ENCODE measurements at places on chromosomes 16 and 17.

DNA sequence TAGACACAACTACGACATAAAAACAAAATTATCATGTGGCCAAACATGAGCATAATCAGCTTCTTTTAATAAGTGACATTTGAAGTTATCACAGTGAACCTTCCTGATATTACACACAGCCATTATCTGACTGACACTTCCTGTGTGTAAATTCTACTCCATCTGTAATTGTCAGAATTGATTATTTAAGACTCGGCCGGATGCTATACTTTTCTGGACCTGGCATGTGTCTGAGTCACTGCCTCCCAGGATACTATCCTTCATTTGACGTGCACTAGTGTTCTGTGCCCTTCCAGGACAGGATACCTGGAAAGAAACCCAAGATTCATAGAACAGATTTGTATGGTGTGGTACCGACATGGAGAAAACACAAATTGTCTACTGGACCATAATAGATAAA lies 242.0 kb downstream of the HS3ST3A1 start:
- no peak for DNase-seq

- DNase-seq: no peak
Measured at GRCh38 chr17:66636111-66636510, 198.8 kb upstream of the CACNG5 start.

GRCh38 chr16:86185089-86185488 lies 286.1 kb downstream of the IRF8 start:
- no peak for DNase-seq

GRCh38 chr17:8300627-8301242 lies 5.5 kb upstream of the SLC25A35 start:
- DNase-seq: peak; percentile 69

DNA sequence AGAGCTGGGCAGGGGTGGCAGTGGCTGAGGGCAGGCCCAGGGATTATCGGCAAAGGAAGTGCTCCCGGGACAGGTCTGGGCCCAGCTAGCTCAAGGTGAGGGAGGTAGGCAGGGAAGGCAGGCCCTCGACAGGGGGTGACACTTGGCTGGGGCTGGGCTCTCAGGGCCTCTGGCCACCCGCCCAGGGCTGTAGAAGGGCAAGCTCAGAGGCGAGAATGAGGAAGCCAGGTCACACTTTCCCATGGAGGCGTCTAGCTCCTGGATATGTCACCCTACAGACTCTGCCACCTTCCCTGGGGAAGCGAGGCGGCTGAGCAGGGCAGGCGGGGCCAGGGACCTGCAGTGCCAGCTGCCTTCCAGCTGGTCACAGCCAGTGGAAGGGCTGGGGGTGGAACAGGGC lies 19.1 kb downstream of the FAM83G start:
- DNase-seq: no peak

GRCh38 chr16:11800382-11800718 lies 3.3 kb upstream of the ZC3H7A start:
- no peak for DNase-seq

DNA sequence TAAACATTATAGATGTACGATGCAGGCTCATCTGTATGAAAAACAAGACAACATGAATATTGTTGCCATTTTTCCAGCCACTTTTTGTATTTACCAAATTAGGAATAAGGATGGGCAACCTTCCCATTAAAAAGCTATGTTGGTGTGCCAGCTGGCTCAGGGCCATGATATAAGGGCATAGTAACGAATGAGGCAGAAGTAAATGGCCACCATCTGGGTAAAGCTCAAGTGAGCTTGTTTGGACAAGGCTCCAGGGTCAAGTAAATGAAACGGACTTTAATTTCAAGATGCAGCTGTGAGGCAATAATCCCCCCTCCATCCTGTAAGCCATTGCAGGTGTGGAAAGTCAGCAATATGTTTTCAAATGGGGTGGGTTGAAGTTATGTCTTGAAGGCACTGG lies 930.9 kb upstream of the CDH8 start:
- DNase-seq: no peak

DNA sequence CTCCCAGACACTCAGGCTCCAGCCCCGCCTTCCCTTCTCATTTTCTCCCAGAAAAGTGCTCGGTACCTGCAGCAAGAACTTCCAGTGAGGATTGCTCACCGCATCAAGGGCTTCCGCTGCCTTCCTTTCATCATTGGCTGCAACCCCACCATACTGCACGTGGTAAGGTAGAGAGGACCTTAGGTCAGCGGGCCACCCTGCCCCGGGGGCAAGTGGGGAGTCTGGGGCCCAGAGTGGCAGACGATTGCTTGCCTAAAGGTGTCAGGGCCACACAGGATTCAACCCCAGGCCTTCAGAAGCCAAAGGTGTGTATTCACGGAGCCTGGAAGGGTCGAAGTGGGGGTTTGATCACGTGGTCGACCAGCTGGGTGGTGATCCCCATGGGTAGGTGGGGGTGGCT lies 1.4 kb downstream of the BCKDK start:
- DNase-seq: no peak

GRCh38 chr17:70137451-70138230 lies 31.7 kb upstream of the KCNJ2 start:
- peak; percentile 46 for DNase-seq

GRCh38 chr16:78942625-78943245 lies 657.8 kb downstream of the MAF start:
- no peak for DNase-seq

DNA sequence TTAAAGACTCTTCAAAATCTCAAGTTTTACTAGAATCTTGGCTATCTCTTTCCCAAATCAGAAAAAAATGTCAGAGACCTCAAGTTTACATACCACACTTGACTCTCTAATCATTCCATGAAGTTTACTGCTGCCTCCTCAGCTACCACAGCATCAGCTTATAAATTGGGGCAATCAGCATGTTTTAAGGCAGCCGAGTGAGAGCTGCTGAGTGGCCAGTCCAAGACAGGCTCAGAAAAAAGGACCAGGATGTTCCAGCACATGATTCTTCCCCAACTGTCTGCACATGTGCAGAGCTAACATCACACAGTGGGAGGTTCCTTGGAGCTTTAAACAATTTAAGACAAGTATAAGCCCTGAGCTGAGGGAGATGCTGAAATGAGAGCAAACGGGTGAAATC lies 140.6 kb upstream of the NUDT7 start:
- no peak for DNase-seq

Measured in activated CD4-positive, alpha-beta T cell treated with anti-CD3 and anti-CD28 coated beads, Interleukin-2, amount 10 ng/mL, durations not matched to agents 7 days and 5 days (primary cell).